ENCODE measurements at places on chromosomes 6 and 20.

GRCh38 chr20:62208795-62209755 is 11.0 kb downstream of the HRH3 start:
- DNase-seq: no peak

- DNase-seq: no peak
Observed at GRCh38 chr6:4920914-4921410, 82.9 kb downstream of the RPP40 start.

DNA sequence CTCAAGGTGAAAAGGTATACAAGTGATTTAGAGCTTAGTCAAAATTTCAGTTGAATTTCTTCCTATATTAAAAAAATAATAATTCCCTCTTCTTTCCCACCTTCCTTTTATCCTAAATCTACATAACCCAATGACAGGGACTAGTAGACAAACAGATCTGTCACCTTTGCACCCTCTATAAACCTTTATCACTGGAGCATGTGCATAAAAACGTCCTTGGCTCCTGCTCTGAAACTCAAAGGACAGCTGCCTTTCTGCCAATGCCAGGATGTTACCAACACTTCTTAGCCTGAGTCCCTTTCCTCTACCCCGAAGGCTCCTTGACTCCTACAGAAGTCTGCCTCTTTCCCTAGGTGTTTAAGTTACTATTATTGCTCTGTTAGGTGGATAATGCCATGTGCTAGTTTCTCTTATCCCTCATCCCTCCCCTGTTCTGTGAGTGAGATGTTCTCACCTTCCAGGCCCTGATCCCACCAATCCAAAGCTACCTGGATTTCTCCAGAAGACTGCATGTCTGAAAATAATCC is 4.3 kb downstream of the CLVS2 start:
- DNase-seq: no peak

DNA sequence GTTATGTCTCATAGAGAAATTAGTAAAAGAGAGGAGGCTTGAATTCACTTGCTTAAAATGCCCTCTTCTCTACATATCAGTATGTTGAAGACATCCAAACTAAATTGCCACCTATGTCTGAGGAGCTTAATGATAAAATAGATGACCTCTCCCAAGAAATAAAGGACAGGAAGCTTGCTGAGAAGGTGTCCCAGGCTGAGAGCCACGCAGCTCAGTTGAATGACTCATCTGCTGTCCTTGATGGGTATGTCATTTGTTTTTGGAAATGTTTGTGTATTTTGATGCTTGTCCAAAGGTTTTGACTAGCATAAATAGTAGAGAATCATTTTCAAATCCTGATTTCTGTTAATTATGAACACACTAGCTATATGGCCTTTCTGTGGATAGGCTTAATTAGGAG is 307.7 kb downstream of the ARHGAP18 start:
- DNase-seq: no peak

GRCh38 chr20:42589976-42590639 is 599.6 kb downstream of the PTPRT start:
- no peak for DNase-seq

DNA sequence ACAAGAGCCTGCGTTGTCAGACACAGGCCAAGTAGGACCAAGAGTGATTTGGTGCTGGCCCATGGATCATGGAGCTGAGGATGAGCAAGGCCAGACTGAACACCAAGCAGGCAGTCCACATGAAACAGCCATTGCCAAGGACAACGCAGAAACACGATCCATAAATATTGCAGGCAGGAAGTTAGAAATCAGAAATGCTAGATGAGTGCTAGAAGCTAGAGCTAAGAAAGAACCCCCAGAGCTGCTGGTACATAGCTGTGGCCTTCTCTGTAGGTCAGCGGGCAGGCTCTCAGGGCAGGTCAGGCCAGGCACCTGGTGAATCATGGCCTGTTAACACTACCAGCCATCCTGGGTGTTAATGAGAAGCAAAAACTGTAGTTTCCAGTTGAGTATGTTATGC is 119.7 kb downstream of the ALDH8A1 start:
- no peak for DNase-seq
